ENCODE measurements at places on chromosomes 13 and 19. TPM values are rescaled to one million over a fixed set of nuclear protein-coding genes. Genes with fewer than 3 reads are reported as not detected.

GRCh38 chr13:35621989-35622388, 145.5 kb upstream of the MAB21L1 start:
- peaks cover 23% of the 10 kb centered on the region for H3K4me1 ChIP-seq
- H3K27me3 ChIP-seq: no peaks in the 10 kb centered on the region
- no peaks in the 10 kb centered on the region for H3K36me3 ChIP-seq
- no peak for DNase-seq

The ZNF99 gene
- total RNA-seq: 0.05 TPM

GRCh38 chr19:4267101-4267900, 11.8 kb upstream of the SHD start:
- no peaks in the 10 kb centered on the region for H3K27me3 ChIP-seq
- peaks cover 11% of the 10 kb centered on the region for H3K36me3 ChIP-seq
- peak overlapping the region; percentile 87 for H3K27ac ChIP-seq
- no peak overlapping the region for H3K4me3 ChIP-seq

DNA sequence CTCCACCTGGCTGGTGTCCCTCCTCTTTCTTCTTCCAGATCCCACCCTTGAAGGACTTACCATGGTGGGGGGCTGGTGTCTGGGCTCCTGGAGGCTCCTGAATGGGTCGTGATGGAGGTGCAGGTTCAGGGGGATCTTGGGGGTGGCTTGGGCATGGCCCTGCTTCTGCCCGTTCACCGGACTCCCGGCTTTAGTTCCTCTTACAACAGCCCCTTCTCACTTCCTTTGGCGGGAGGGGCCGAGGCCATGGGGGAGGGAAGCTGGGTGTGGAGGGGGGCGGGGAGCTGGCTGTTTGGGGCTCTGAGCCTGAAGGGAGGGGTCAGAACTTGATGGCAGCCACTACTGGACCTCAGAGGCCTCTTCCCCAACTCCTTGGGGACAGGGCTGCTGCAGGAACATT, at the start of gene MYO1F:
TSS of gene MYO1F (minus strand) at position 196 of the 400 bp plus-strand sequence. CDS start at position 63, 133 bp downstream.
- H3K4me3 ChIP-seq: peak within 1 kb of the TSS; percentile 94
- DNase-seq: peak; percentile 78
- peaks cover 52% of the 10 kb centered on the region for H3K4me1 ChIP-seq
- H3K27ac ChIP-seq: peak within 1 kb of the TSS; percentile 89
- peaks cover 12% of the 10 kb centered on the region for H3K36me3 ChIP-seq
